ENCODE measurements at places on chromosomes 5 and 9.

- DNase-seq = no peak
Observed at GRCh38 chr9:79215821-79216220, 355.9 kb upstream of the TLE4 start.

- no peak for DNase-seq
Observed at GRCh38 chr5:7073666-7074065, 322.3 kb upstream of the ADCY2 start.

- DNase-seq = no peak
Observed at GRCh38 chr9:85914108-85914507, 26.8 kb upstream of the NAA35 start.

DNA sequence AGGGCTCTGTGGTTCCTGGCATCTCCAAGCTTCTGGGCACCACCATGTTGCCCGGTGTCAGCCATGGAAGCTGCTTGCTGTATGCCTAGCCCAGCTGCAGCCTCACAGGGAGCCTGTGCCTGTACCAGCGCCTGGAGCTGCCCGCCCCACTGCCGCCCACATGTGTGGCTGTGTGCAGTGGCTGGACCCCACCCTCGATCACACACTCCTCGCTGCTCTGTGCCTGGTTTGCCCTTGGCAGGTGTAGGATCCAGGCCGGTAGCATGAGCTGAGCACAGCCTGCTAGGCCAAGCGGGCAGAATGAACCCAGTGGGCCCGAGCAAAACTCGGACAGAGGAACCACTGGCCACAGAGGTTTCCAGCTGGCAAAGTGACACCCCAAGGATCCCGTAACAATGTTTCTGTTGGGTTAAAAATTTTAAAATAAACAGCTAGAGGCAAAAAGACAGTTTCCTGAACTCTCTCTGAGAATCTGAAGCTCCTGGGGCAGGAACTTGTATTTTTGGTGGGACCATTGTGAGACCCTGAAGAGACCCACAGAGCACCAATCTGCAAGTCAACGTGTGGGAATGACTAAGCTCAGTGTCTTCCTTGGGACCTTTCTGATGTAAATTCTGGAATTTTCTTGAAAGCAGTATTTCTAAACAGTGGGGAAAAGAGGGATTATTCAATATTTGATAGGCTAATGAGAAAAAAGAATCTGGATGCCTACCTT is 73.1 kb upstream of the CCDC112 start:
- no peak for DNase-seq

GRCh38 chr5:38465702-38466423 is 90.6 kb downstream of the LIFR start:
- no peak for DNase-seq

DNA sequence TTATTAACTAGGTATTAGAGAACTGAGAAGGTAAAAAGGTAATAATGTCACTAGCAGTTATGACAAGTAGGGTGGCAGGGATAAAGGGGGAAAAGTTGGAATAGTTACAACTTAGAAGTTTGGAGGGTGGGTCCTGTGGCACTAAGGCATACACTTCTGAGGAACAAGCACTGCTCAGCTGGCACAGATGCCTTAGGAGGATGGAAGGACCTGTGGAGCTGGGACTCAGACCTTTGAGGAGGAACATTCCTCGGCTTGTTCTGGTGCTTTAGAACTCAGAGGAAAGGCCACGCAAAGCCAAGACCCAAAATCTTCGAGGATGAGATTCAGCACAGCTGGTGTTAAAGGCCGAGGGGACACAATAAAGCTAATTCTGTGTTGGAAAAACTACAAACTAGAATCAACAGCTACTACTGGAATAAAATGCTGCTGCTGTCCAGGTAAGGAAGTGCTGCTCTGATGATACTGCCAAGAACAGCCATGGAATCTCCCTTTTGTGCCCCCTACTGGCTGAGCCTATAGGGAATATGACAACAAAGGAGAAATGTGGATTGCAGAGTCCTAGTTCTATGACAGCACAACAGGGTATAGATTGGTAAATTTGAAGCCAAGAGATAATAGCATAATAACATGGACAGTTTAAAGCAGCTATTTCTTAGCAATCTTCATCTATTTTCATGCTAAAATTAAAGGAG is 126.7 kb downstream of the SLC25A46 start:
- no peak for DNase-seq

DNA sequence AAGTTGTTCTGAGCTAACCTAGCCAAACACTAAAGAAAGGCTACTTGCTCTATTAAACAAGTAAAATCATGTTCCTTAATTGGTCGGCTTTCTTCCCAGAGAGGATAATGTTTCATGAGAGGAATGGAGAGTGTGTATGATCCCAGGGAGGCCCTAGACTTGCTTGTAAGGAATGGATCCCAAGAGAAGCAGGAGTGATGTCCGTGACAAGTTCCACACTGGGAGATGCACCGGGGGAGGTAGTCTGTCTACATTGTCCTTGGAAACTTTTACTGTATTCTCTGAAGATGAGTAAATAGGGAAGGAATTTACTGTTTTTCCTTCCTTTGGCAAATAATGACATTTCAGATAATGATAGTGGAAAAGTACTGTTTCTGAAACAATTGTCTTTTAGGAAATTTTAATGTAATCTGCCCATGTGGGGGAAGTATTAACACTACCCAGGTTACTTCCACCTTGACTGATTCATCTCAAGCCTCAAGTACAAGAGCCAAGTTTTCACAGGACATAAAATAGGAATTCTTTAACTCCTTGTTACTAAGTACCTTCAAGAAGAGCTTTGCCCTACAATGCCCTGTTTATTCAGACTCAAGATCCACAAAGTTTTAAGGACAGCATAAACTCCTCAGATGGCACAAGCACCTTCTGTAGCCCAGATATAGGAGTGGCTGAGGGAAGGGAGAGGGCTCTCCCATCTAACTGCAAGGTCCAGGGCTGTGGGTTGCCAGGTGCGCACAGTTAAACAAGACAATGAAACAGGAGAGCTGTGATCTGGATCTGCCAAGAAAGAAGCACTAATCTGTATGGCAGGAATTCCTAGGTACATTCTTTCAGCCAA is 152.1 kb downstream of the GNA14 start:
- DNase-seq = no peak

GRCh38 chr5:14996997-14997396 is 125.4 kb upstream of the ANKH start:
- DNase-seq = no peak

- DNase-seq = no peak
Observed at GRCh38 chr5:181217803-181218062, 5.3 kb upstream of the TRIM41 start.

DNA sequence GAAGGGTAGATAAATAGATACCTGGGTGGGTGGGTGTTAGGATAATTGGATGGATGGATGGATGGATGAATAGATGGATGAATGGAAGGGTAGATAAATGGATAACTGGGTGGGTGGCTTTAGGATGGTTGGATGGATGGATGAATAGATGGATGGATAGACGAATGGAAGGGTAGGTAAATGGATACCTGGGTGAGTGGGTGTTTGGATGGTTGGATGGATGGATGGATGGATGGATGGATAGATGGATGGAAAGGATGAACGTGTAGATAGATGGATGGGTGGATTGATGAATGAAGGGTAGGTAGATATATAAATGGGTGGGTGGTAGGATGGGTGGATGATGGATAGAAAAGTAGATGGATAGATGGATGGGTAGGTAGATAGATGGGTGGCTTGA is 59.8 kb upstream of the RXRA start:
- DNase-seq = no peak

DNA sequence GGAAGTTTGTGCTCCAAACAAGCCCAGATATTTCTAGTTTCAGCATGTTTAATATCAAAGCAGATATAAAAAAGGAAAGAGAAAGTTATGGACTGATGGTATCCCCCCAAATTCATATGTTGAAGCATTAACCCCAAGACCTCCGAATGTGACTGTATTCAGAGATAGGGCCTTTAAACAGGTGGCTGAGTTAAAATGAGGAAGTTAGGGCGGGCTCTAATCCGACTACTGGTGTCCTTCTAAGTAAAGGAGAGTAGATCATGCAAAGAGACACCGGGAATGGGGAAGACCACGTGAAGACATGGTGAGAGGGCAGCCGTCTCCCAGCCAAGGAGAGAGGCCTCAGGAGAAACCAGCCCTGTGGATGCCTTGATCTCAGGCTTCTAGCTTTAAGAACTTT is 324.1 kb upstream of the KIF2A start:
- no peak for DNase-seq

DNA sequence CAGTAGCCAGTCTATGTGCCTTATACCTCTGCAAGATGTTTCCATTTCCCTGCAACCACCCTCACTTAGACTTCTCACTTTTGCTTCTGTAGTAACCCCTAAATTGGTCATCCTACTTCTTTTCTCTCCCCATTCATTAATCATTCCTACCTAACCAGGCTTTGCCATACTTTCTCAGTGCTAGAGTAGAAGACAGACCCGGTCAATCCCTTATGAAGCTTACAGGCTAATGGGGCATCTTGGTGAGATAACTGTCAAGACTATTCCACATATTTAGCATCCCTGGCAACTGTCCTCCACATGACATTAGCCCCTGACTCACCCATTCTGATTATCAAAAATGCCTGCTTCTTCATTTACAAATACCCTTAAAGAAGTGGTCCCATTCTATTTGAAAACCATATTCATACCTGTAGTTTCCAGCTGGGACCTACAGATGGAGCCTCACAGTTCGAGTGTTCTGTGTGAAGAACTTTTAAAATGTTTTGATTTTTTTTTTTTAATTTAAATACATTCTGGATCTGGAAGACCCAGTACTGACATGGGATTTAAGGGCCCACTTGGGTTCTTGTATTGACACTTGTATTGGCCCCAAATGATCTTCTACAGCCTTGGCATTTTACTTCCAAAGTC is 21.0 kb downstream of the F2RL2 start:
- DNase-seq = no peak

- no peak for DNase-seq
Observed at GRCh38 chr5:28632607-28633006, 1594.2 kb upstream of the CDH9 start.

GRCh38 chr5:33537240-33537639 is 96.5 kb downstream of the TARS1 start:
- DNase-seq = no peak

GRCh38 chr9:13956107-13956506 is 357.8 kb downstream of the NFIB start:
- no peak for DNase-seq

GRCh38 chr5:4661836-4662235 is 478.3 kb upstream of the ADAMTS16 start:
- no peak for DNase-seq

DNA sequence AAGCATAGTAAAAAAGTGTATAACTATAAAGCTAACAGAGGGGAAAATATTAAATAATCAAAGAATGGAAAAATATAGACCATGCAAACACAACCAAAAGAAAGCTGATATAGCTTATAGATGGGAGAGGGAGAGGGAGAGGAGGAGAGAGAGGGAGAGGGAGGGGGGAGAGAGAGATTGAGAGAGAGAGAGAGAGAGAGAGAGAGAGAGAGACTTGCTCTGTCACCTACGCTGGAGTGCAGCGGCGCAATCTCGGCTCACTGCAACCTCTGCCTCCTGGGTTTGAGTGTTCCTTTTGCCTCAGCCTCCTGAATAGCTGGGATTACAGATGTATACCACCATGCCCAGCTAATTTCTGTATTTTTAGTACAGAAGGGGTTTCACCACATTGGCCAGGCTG is 110.6 kb downstream of the RAPGEF6 start:
- DNase-seq = no peak

GRCh38 chr9:89023740-89024139 is 32.5 kb downstream of the S1PR3 start:
- no peak for DNase-seq

- DNase-seq = no peak
Observed at GRCh38 chr9:138099803-138100598, 222.4 kb downstream of the CACNA1B start.
